Activated T-helper 17 cell treated with anti-CD3 and anti-CD28 coated beads, Interleukin-2, amount 50 U/mL, for 72 hours (primary cell): ENCODE measurements at places on chromosomes 12 and 14. TPM values are rescaled to one million over a fixed set of nuclear protein-coding genes. Genes with fewer than 3 reads are reported as not detected.

DNA sequence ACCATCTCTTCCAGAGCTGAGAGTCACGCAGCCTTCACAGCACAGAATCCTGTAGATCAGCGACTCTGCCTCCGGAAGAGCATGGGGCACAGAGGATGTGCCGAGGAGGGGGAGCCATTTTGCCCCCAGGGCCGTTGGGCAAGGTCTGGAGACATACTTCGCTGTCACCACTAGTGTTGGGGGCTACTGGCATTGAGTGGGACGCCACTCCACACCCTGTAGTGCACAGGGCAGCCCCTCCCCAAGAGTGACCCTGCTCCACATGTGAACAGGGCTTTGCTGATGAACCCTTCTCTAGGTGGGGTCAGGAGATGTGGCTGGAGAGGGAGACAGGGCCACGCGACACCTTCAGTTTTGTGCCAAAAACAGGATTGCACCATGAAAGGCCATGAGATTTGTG lies 6.0 kb downstream of the GLT1D1 start:
- no peak for ATAC-seq

- no peak for ATAC-seq
Observed at GRCh38 chr14:95193081-95193480, 35.8 kb upstream of the DICER1 start.

The CDH24 gene
- 0.48 TPM for total RNA-seq

DNA sequence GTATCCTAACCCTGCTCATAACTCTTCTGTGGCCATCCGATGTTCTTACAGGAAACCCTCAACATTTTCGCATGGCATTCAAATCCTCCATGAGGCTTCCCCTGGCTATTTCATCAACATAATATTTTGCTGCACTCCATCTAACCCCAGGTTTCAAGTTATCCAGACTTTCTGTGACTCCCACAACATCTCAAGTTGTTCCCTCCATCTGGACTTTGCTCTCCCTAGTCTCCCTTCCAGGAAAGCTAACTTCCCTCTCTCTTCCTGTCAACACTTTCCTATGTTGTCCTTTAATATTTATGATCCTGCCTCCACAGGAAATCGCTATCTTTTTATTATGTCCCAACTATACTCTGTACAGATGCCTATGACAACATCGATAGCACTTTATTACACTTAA lies 146.1 kb downstream of the METTL25 start:
- ATAC-seq: no peak

GRCh38 chr12:53289891-53290290 lies 5.5 kb upstream of the PFDN5 start:
- ATAC-seq: no peak
